NB4 (cell line): ENCODE measurements at places on chromosomes 4 and X.

DNA sequence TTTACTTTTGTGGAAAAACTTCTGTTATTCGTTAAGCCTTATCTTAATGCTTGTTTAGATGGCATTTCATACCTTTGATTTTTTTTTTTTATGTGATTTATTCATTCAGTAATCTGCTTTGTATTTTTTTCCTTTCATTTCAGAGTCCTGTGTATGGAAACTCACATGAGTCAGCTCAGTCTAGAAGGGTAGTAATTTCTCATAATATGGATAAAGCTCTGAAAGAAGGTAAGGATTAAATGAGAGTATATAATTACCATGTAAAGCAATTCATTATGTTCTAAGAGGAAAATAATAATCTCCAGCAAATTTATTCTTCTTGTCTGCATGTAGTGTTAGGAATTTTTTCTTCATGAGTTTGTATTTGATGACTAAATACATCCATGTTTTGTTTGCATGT is 37.8 kb downstream of the SNX25 start:
- no peak for DNase-seq

DNA sequence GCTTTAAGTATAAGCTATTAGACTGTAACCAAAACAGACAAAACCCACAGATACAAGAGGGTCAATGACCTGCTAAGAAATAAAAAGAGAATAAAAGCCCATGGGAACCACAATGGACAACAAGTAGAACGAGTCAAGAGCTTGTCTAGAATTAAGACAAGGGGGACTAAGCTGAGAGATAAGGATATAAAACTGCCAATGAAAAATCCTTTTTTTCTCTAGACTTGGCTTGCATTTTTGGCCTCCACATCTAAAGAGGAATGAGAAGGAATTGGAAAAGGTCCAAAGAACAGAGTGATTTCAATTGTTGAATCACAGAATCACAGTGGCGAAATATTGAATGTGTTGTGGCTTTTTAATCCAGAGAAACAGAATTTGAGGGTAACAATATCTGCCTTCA is 135.7 kb downstream of the QDPR start:
- no peak for DNase-seq

- DNase-seq, result no peak
Observed at GRCh38 chr4:174532445-174532844, 10.2 kb upstream of the HPGD start.

DNA sequence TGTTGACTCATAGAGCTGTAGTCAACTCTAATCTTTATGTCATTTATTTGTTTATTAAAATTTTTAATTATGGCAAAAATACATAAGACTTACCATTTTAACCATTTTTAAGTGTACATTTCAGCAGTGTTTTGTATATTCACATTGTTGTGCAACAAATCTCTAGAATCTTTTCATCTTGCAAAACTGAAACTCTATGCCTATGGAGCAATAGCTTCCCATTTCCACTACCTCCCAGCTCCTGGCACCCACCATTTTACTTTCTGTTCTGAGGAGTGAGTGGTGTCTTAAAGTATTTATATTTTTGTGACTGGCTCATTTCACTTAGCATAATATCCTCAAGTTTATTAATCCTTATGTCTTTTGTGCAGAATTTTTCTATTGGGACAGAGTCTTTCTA is 181.0 kb downstream of the GPAT3 start:
- DNase-seq, result peak; percentile 52

DNA sequence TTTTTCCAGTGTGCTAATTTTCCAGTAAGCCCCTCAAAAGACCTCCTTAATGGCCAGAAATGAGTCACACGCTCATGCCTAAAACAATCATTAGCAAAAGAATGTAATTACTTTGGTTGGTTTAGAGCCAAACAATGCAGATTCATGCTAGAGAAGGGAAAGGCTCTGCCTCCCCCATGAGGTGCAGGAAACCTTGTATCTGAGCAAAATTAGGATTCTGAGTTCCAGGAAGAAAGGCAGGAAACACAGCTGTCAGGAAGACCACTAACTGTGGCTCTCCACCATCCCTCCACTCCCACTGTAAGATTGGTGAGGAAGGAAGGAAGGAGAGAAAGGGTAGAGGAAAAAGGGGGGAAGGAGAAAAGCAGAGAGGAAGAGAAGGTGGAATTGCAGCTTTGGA is 104.9 kb upstream of the DHX15 start:
- DNase-seq, result no peak

GRCh38 chr4:24197955-24198354 is 308.1 kb upstream of the PPARGC1A start:
- DNase-seq, result no peak

DNA sequence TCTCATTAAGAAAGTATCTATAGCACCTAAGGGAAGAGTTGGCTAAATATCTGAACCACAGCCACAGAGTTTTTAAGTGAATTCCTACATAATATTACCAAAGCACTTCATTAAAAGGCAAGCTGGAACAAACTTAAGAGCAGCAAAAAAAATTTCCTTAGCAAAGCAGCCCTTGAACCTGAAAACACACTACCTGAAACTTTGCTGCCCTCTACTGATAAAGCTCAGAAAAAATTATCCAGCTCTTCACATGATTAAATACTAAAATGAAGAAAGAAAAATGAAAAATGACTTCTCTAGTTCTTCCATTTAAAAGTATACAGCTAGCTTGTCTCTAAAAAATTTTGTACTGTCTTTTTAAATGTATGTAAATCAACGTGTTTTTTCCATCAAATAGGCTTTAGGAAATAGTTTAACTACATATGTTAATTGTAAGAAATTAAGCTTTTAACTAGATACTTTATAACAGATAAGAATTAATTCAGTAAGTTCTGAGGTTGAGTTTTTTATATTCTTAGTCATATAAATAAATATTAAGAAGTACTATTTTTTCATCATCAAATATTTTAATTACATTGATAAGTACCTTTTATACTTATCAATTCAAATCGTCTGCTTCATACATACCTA is 156.1 kb downstream of the STPG2 start:
- peak; percentile 49 for DNase-seq

GRCh38 chr4:8297141-8297601 is 27.6 kb downstream of the HTRA3 start:
- no peak for DNase-seq

DNA sequence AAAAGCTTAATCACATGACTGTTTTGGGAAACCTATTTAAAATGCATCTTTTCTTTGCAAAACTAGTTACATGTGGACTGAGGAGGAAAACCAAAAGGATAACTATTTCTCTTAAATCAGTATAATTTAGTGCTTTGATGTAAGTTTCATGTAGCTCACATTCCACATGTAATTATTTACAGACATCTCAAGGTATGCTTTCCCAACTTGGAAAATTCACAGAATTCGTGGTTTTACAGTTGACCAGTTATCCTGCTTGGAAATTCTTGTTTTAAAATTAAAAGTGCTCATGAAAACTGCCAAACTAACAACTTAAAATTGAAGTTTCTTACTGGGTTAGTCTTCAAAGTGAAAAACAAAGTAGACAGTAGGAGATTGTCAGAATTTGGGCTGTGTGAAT is 52.4 kb downstream of the EDNRA start:
- DNase-seq, result no peak

- no peak for DNase-seq
Observed at GRCh38 chrX:143363419-143363818, 153.9 kb downstream of the SPANXN3 start.

DNA sequence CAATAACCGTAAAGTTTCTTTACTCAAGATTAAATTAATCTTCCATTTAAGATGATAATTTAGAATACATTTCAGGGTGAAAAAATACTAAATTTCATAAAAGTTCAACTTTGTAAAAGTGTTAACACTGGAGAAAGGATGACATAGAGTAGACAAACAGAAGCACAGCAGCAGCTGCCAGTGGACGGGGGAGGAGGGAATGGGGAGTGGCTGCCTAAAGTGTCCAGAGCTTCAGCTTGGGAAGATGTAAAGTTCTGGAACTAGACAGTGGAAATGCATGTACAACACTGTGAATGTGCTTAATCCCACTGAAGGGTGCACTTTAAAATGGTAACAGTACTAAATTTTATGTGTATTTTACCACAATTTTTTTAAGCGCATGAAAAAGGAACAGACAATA is 39.9 kb downstream of the RELL1 start:
- no peak for DNase-seq

DNA sequence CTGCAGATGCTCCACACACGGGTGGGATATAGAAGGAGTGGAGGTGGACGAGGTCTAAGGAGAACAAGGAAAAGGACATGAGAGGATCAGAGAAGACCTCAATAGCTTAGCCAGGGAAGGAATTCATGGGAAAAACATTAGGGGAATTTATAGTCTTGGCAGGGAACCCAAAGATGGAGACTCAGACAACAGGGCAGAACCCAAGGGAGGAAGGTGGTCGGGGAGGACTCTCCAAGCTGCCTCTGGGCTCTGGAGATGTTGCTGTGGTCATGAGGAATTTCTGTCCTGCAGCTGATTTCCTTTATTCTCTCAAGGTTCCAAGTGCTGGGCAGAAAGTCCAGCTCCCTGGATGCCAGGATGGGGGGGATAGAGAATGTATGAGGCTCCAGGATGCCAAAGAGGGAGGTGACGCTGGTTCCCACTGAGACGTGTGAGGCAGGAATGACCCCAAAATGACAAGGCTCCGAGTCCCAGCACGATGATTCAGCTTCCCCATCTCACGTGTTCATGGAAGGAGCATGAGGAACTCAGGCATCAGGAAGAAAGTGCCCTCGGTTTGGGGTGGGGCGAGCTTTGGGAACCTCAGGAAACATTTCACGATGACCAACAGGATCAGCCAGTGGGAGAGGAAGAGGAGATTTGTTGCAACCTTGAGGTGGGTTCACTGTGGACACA is 57.0 kb upstream of the PPP2R3B start:
- no peak for DNase-seq

DNA sequence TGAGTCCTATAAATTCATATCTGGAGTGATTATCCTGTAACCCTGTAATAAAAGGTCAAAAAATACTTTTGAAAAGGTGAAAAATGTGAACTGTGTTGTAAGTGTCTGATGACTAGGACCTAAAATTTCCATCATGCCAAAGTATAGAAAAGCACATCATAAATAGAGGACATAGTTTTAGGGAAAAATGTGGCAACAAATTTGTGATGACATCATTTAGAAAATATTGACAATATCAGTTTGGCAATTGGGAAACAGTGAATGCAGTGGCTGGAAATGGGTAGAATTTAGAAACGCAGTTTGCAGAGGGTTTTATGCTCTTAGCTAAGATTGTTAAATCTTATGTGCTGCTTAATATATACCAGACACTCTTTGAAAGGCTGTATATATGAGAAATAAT is 1464.8 kb downstream of the RAPGEF2 start:
- no peak for DNase-seq

DNA sequence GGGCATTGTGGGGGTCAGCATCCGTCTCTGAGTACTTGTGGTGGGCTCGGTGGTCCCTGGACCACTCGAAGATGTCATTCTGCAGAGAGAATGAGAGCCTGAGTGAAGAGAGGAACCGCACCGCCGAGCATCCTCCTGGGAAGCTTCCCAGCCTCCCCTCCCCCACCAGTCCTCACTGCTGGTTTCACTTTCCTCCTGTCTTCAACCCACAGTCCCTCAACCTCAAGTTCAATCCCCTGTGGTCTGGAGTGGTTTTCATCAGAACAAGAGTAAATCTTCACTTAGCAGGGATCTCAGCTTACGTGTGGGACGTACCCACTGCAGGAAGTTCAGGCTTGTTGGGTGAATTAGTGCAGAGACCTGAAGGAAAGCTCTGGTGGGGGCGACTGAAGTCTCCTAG is 117.8 kb downstream of the SCD5 start:
- peak; percentile 45 for DNase-seq

DNA sequence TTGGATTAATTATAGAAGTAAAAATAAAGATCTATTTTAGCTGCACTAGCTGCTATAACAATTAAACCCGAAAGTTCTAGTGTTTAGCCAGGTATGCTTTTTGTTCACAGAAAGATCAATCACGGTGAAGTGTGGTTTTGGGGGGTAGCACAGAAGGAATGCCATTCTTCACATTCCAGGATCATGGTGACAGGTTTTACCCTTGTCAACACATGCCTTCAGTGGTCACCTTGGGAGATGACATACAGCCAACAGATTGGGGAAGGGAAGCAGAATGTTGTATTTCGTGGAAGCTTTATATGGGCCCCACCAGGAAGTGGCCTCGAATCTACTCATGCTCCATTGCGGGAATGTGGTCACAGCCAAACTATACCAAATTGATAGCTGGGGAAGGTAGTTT is 753.6 kb downstream of the RAPGEF2 start:
- no peak for DNase-seq

DNA sequence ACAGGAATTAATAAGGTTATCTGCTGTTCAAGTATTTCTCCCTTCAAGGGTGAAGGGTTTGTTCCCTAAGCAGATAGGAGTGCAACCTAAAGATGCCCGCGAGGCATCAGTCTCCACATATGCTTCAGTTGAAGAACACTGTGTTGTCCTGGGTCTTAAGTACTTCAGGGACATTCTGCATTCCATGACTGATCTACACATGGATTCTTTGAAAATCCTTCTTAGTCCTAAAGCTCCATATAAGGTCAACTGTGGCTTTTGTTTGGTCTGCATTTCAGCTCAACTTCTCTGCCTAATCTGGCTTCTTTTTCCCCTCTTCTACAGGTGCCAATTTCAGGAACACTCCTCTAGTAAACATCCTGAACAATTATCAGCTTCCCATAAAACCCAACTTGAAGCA is 21.8 kb upstream of the CTSO start:
- DNase-seq, result no peak

DNA sequence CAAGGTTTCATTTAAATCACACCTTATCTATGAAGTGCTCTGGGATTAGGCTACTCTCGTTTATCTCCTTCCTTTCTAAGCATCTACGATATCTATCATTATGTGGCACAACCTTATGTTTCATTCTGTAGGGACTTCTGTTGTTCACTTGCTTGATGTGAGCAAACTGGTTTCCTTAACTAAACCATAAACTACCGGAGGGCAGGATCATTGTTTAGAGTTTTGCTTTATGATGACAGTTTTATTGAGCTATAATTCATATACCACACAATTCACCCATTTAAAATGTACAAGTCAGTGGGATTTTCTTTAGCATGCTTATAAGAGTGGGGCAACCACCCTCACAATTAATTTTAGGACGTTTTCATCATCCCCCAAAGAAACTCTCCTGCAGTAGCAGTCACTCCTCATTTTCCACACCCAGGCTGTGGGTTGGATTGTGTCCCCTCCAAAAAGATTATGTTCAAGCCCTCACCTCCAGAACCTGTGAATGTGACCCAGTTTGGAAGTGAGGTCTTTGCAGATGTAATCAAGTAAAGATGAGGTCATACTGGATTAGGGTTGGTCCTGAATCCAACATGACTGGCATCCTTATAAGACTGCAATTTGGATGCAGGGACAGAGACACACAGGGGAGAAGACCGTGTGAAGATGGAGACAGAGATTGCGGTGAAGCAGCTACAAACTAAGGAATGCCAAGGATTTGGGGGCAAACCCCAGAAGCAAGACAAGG is 42.1 kb upstream of the SH3RF1 start:
- DNase-seq, result no peak

- DNase-seq, result peak; percentile 39
Observed at GRCh38 chrX:154401918-154402621, 3.9 kb downstream of the RPL10 start.

- no peak for DNase-seq
Observed at GRCh38 chrX:110082161-110082560, 79.2 kb downstream of the TMEM164 start.
